ENCODE measurements at places on chromosomes 5 and 9.

- no peak for DNase-seq
Observed at GRCh38 chr9:4670591-4670990, 4.3 kb upstream of the SPATA6L start.

DNA sequence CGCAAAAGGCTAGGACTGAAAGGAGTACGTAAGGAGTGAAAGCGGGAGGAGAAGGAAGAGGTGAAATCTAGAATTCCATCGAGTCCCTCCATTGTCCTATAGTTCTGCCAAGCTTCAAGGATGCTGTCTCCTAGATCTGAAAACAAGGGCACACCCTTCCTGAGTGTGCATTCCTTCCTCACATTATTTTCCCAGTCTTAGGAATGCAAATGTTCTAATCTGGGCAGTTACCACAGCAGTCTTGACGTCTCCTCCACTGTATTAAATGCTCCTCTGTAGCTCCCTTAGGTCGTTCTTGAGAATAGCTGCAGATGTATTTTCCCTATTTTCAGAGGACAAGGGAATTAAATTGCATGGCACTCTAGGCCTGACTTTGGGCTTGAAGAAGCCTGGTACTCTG lies 127.6 kb downstream of the SLIT3 start:
- DNase-seq = no peak

- no peak for DNase-seq
Observed at GRCh38 chr5:96718635-96719077, 56.5 kb downstream of the CAST start.

- no peak for DNase-seq
Observed at GRCh38 chr5:172502410-172502809, 48.1 kb upstream of the SH3PXD2B start.

GRCh38 chr5:98796197-98796972 lies 22.9 kb downstream of the RGMB start:
- no peak for DNase-seq

DNA sequence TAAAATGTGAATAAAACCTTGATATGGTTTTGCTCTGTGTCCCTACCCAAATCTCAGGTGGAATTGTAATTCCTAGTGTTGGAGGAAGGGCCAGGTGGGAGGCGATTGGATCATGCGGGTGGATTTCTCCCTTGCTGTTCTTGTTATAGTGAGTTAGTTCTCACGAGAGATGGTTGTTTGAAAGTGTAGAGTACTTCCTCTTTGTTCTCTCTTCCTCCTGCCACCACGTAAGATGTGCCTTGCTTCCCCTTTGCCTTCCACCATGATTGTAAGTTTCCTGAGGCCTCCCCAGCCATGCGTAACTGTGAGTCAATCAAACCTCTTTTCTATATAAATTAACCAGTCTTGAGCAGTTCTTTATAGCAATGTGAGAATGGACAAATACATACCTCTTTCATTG lies 34.9 kb downstream of the TARS1 start:
- no peak for DNase-seq

DNA sequence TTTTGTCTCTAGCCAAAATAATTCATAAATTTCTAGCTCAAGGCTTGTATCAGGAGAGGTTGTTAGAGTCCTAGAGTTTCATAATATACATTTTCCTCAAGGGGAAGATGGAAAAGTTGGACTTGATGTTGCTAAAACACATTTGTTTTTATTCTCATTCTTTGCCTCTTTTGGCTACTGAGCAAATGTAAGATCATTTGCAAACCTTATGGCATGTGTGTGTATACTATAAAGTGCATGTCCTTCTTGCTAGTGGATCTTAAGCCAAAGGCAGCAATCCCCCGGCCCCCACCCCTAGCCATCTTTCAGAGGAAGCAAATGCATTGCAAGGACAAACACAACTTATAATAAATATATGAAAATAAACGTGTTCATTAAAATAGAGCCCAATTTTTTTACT lies 43.0 kb downstream of the ADAMTSL1 start:
- DNase-seq = no peak

DNA sequence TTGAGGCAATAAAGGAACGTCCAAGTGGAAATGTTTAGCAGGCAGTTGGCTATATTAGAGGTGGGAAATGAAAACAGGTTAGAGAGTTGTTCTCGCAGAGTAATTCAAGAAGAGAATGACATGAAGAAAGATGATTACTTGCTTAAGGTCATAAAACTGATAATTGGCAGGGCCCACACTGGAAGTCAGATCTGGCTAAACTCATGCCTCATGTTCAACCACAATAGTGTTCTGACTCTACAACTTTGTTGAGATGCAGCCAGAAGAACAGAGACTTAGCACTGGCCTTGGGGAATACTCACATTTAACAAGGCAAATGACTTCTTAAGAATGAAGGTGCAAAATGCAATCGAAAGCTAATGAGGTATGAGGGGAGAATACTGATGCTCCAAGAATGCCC lies 27.2 kb upstream of the TNFSF8 start:
- DNase-seq = no peak

- no peak for DNase-seq
Observed at GRCh38 chr9:98312365-98312764, 56.9 kb upstream of the TBC1D2 start.

DNA sequence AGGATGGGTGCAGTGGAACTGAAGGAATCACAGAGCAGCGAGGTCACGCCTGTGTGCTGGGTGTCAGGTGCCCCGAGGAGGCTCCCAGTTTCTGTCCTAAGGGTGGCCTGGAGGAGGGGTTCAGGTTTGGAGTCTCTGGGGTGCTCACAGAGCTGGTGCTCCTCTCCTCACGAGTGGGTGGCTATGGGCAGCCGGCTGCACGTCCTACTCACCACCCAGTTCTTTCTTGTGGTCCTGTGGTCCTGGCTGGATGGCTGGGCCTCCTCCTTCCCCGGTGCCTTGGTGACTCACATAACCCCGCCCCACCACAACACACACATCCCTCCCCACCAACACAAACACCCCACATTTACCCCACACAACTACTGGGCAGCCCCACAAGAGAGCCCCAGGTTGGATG lies 9.9 kb upstream of the PTGS1 start:
- no peak for DNase-seq

- DNase-seq = no peak
Observed at GRCh38 chr5:57298295-57298984, 124.6 kb downstream of the GPBP1 start.

- no peak for DNase-seq
Observed at GRCh38 chr5:132686193-132686592, 12.4 kb downstream of the IL4 start.

GRCh38 chr9:90986161-90986560 lies 184.5 kb downstream of the SYK start:
- no peak for DNase-seq

DNA sequence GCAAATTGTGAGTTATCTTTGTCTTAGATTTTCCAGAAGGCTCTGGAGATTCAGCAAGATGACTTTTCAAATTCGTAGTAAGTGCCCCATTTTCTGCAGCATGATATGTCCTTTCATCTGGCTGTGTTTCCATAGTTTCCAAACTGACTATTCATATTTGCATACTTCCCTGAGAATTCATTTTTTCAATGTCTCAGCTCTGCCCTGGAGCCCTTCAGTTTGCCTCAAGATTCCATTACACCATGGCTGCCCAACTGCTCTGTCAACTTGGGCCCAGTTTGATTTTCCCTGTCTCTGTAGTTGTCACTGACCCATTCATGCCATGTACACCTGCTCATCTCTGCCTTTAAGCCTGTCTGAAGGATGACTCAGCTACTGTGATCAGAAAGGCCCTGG lies 94.2 kb upstream of the RUSC2 start:
- no peak for DNase-seq

DNA sequence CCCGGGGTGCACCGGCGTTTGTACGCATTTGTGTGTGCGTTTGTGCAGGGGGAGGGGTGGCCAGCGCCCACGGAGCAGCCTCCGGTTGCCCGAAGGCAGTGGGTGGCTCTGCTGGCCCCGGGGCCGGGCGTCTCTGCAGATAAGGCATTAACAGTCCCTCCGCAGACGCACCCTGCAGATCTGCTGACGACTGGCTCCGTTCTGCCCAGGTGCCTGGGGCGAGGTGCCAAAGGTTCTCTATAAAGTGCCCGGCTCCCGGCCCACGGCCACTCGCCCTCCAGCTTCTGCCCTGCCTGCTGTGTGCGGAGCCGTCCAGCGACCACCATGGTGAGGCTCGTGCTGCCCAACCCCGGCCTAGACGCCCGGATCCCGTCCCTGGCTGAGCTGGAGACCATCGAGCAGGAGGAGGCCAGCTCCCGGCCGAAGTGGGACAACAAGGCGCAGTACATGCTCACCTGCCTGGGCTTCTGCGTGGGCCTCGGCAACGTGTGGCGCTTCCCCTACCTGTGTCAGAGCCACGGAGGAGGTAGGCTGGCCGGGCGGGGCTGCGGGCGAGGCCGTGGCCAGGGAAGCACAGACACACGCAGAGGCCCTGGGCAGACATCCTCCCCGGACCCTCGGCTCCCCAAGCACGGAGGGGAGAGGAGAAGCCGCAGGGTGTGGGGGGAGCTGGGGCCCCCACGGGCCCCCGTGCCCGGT lies at the start of gene SLC6A19:
Gene SLC6A19 (plus strand): TSS at position 269 of the 699 bp plus-strand sequence. CDS start 56 bp downstream, at position 325.
- no peak for DNase-seq

DNA sequence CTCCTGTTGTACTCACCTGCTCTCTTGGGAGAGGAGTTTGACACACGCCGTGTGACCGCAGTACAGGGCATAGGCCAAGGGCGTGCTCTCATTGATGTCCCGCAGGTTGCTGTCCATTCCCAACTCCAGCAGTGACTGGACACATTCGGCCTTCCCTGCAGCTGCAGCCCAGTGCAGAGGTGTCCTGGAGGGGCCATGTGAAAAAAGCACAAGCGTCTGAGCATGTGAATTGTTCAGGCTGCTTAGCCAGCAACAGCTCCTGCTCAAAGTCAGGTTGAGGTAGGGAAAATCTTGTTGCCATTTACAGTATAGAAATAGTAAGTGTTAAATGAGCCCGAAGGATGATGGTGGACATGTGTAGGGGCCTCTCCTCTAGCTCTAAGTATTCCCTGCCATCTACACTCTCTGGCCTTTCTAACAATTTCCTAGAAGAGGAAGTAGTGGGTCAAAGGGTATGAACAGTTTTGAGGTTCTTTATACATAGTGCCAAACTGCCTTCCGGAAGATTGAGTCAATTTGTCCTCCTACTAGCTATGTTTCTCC lies 116.5 kb downstream of the ANKRD55 start:
- no peak for DNase-seq
